Lower lobe of right lung (tissue), 2 donors: ENCODE measurements at places on chromosomes 4 and X.

GRCh38 chr4:38679921-38680320 is 15.9 kb downstream of the KLF3 start:
- no peak for DNase-seq
- H3K36me3 ChIP-seq: peaks cover 39% of the 10 kb centered on the region
- H3K27ac ChIP-seq: no peak overlapping the region
- H3K4me1 ChIP-seq: peaks cover 67% of the 10 kb centered on the region
- H3K4me3 ChIP-seq: no peak overlapping the region
- H3K27me3 ChIP-seq: no peaks in the 10 kb centered on the region

- H3K27me3 ChIP-seq: no peaks in the 10 kb centered on the region
- no peaks in the 10 kb centered on the region for H3K36me3 ChIP-seq
- no peak for DNase-seq
- no peak overlapping the region for H3K4me3 ChIP-seq
Measured at GRCh38 chrX:2974961-2975360, 31.4 kb upstream of the ARSH start.

DNA sequence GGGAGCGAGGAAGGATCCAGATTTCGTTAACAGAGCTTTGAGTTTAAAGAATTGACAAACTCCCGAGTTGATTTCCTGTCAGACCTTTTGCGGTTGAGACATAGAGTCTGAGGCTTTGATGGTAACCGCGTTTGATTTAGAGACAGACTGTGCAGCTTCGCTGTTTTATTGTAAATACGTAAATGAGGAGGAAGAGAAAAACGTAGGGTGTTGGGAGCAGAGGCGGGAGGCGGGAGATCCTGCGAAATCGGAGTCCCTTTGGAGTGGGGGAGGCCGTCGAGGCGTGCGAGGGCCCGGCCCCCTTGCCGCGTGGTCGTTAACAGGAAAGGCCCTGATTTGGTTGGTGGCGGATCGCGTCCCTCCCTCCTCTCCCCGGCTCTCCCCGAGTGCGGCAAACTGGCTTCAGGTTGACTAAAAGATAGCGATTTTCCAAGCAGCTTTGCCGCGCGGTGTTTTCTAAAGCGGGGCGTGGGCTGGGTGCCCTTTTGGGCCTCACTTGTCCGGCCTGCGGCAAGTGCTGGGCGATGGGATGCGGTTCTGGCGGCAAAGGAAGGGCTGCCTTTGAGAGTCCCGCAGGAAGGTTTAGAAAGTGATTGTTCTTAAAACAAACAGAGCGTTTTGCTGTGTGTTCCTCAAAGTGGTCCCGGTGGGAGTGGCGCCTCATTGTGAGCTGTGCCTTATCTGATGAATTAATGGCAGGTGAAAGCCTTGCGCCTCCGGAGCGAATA is 857 bp downstream of the SCML1 start:
- H3K36me3 ChIP-seq: no peaks in the 10 kb centered on the region
- no peaks in the 10 kb centered on the region for H3K27me3 ChIP-seq
- H3K27ac ChIP-seq: peak overlapping the region; percentile 90
- H3K4me3 ChIP-seq: peak overlapping the region; percentile 64
- peak; percentile 56 for DNase-seq

DNA sequence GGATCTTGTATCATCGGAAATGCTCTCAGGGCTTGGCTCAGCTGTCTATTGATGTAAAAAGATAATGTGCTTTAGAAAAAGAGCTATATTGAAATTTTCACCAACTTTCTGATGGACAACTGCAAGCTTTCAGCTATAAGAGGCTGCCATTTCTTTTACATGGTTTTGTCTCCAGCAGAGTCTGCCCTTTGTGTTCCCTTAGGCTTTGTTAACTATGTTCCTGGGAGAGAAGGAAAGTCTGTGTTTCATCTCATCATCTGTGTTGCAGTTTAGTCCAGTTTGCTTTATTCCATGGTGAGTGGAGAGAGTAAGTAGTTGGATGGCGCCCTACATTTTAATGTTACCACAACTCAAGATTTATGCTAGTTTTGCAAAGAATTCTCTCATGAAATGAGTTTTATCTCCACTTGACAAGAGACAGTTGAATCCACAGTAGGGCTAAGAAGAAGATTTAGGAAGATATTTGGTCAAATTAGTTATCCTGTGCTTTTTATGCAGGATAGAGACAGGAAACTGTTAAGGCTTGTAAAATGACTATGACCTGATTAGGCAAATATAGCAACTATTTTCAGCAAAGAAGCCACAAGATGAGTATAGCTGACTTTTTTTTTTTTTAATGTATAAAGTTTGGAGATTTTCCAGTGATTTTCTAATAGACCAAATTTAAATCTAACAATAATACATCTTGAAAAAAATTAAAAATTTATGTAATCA is 16.5 kb downstream of the SEPTIN11 start:
- H3K36me3 ChIP-seq: no peaks in the 10 kb centered on the region
- no peaks in the 10 kb centered on the region for H3K27me3 ChIP-seq
- no peak overlapping the region for H3K27ac ChIP-seq
- DNase-seq: no peak

DNA sequence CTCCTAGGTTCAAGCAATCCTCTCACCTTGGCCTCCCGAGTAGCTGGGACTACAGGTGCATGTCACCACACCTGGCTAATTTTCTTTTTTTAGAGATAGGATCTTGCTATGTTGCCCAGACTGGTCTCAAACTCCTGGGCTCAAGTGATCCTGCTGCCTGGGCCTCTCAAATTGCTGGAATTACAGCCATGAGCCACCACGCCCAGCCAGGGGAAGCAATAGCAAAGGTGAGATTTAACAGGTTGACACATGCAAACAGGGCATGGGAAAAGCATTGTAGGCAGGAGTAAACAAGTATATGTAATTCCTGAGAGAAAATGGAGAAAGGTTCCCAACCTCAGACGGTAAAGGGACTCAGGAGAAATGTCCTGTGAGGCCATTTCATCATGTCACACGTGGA is 33.6 kb upstream of the TBL1X start:
- H3K4me3 ChIP-seq: no peak overlapping the region
- no peak for DNase-seq
- H3K27ac ChIP-seq: no peak overlapping the region
- H3K4me1 ChIP-seq: no peaks in the 10 kb centered on the region
- H3K27me3 ChIP-seq: no peaks in the 10 kb centered on the region

- peak overlapping the region; percentile 84 for H3K27ac ChIP-seq
- H3K36me3 ChIP-seq: peaks cover 14% of the 10 kb centered on the region
- H3K4me1 ChIP-seq: no peaks in the 10 kb centered on the region
- no peaks in the 10 kb centered on the region for H3K27me3 ChIP-seq
- no peak for DNase-seq
Measured at GRCh38 chrX:21840193-21840545, 752 bp downstream of the MBTPS2 start.

GRCh38 chr4:40190465-40190864 is 6.4 kb upstream of the RHOH start:
- DNase-seq: no peak
- no peaks in the 10 kb centered on the region for H3K36me3 ChIP-seq
- H3K27ac ChIP-seq: no peak overlapping the region
- H3K4me1 ChIP-seq: no peaks in the 10 kb centered on the region

- no peaks in the 10 kb centered on the region for H3K4me1 ChIP-seq
- no peak overlapping the region for H3K4me3 ChIP-seq
- peaks cover 5% of the 10 kb centered on the region for H3K27me3 ChIP-seq
- H3K36me3 ChIP-seq: no peaks in the 10 kb centered on the region
Measured at GRCh38 chr4:176308441-176308840, 11.3 kb upstream of the SPCS3 start.

DNA sequence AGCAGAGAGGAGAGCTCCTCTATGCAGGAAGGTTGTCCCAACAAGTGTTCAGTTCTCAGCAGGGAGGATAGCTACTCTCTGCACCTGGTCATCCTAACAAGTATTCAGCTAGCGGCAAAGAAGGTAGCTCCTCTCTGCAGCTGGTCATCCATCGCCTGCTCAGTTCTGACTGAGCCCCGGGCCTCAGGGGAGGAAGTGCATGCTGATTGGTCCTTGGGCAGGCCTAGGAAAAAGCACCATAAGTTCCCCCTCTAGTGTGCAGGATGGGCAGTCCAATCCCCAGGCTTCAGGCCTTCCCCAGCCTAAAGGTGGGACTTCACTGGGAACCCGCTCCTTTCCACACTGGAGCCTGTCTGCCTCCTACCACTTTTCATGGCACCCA is 4.4 kb upstream of the FBXW7 start:
- H3K4me3 ChIP-seq: no peak overlapping the region
- H3K27ac ChIP-seq: no peak overlapping the region
- peaks cover 5% of the 10 kb centered on the region for H3K36me3 ChIP-seq
- peaks cover 21% of the 10 kb centered on the region for H3K4me1 ChIP-seq

- H3K4me3 ChIP-seq: no peak overlapping the region
- no peak overlapping the region for H3K27ac ChIP-seq
- H3K27me3 ChIP-seq: no peaks in the 10 kb centered on the region
- H3K36me3 ChIP-seq: no peaks in the 10 kb centered on the region
- no peak for DNase-seq
- H3K4me1 ChIP-seq: no peaks in the 10 kb centered on the region
Measured at GRCh38 chrX:11399489-11400094, 106.4 kb downstream of the AMELX start.

DNA sequence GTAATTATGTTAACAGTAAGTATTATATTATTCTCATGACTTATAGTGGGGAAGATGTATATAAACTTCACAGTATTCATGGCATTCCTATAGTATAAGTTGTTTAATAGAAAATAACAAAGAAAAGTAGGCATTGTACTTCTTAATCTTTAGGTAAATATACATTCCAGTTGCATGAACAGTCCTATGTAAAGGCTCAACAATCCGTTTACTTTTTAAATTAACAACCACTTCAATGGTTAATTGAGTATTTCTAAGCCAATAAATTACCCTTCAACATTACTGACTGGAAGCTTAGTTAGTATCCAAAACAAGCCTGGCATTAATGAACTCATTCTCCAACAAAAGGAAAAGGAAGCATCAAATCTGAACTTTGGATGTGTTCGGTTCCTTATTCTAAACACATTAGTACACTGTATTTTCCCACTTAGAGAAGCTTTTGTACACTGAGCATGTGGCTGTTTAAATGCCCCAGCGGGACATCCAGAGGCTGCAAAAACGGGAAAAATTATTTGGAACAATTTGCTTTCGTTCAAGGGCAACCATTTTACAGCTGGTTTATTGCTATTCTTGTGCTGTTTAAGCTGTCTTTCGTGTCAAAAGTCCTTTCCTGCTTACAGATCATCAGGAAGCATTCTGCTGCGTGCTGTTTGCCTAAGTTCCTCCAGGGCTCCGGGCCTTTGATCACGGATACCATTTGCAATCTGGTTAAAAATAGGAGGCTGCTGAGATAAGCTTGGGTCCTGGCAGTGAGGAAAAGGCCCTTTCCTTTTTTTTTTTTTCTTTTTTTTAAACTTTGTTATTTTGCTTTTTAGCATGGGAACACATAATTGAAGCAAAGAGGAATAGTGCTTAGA is 460.3 kb downstream of the SPRY1 start:
- no peaks in the 10 kb centered on the region for H3K27me3 ChIP-seq
- H3K4me1 ChIP-seq: peaks cover 10% of the 10 kb centered on the region
- peak overlapping the region; percentile 66 for H3K27ac ChIP-seq

DNA sequence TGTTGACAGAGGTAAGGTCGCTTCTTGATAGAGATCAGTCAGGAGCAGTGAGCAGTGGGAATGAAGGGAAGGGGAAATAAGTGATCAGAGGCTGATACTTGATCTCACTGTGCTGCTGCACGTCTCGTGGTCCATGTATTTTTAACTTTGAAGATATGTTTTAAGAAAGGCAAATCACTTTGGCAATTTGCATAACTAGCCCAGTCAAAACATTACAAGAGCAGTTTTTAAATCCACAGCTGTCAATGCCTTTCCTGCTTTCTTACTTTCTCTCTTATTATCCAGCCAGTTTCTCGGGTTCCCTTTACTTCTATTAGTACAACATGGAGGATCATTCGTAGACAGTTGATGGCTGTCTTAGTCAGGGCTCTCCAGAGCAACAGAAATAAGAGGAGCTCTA is 472.8 kb downstream of the TMA16 start:
- no peaks in the 10 kb centered on the region for H3K27me3 ChIP-seq
- no peaks in the 10 kb centered on the region for H3K4me1 ChIP-seq
- DNase-seq: no peak
- H3K36me3 ChIP-seq: no peaks in the 10 kb centered on the region

- no peaks in the 10 kb centered on the region for H3K4me1 ChIP-seq
- H3K27me3 ChIP-seq: no peaks in the 10 kb centered on the region
- no peaks in the 10 kb centered on the region for H3K36me3 ChIP-seq
- no peak for DNase-seq
- H3K27ac ChIP-seq: no peak overlapping the region
Measured at GRCh38 chrX:14779580-14779979, 93.3 kb downstream of the FANCB start.

DNA sequence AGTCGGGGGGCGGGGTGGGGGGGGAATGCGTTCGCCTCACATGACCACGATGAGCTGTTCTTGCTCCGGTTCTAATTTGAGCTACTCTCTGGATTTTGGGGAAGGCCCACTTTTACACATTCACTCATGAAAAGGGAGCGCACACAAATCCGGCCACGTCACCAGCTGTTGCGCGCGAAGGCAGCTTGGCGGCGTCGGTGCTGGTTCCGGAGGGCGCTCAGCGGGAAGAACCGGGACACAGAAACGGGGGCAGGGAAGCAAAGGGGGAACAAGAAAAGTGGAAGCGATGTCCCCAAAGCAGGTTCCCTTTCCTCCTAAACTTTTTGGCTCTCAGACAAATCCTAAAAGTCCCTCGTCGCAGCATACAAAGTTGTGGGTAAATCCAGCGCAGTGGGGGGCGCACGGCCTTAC is 605 bp downstream of the ANXA5 start:
- H3K27ac ChIP-seq: peak overlapping the region; percentile 99
- peaks cover 8% of the 10 kb centered on the region for H3K36me3 ChIP-seq
- H3K27me3 ChIP-seq: no peaks in the 10 kb centered on the region

DNA sequence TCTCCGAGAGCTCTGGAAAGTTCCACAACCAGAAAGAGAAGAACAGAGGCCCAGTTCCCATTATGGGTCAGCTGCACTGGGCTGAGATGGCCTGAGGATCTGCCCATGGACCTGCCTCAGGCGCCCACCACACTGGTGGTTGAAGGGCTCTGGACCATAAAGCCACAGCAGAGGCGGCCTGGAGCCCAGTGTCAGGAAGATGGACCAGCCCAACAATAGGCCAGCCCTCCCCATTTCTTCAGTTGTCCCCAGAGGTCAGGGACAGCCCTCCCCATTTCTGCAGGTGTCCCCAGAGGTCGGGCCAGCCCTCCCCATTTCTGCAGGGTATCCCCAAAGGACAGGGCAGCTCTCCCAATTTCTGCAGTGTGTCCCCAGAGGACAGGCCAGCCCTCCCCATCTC is 37.2 kb upstream of the C4orf50 start:
- no peak overlapping the region for H3K27ac ChIP-seq
- H3K4me3 ChIP-seq: no peak overlapping the region
- no peaks in the 10 kb centered on the region for H3K4me1 ChIP-seq
- no peaks in the 10 kb centered on the region for H3K27me3 ChIP-seq

GRCh38 chrX:17986977-17987376 is 125.9 kb upstream of the RAI2 start:
- H3K36me3 ChIP-seq: no peaks in the 10 kb centered on the region
- H3K27ac ChIP-seq: no peak overlapping the region
- H3K4me3 ChIP-seq: no peak overlapping the region
- H3K27me3 ChIP-seq: no peaks in the 10 kb centered on the region
- DNase-seq: no peak

DNA sequence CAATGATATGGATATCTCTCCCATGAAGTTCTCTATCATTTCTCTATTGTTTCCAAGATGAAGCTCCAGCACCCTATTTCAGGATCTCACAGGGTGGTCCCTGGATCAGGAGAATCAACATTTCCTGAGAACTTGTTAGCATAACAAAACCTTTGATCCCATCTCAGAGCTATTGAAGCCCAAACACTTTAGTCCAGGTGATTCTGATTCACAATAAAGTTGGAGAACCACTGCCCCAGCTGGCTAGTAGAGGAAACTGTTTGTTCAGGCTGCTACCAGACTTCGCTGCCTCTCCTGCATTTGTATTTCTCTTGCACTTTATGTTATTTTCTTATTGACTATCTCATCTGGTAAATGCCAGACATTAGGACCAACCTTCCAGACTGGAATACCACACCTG is 65.4 kb downstream of the CEP44 start:
- H3K36me3 ChIP-seq: no peaks in the 10 kb centered on the region
- H3K27ac ChIP-seq: no peak overlapping the region
- H3K4me3 ChIP-seq: no peak overlapping the region
- H3K4me1 ChIP-seq: no peaks in the 10 kb centered on the region
